ENCODE measurements at places on chromosomes 4 and X.

DNA sequence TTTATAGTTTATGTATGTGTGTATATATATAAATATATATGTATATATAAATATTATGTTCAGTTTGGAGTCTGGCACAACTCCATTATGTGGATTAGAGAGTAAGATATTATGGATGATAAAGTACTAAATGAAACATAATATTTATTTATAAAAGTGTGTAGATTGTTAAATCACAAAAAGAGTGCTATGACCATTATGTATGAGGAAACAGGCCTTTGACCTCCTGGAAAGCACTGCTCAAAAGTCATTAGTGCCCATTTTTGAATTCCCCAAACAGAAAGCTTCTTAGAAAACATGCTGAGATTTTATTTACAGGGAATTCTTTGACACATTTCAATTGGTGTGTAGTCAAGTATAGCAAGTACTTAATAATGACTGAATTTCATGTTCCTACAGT is 391.2 kb downstream of the UNC5C start:
- no peak for DNase-seq

GRCh38 chr4:39502019-39502663 is 25.1 kb downstream of the UGDH start:
- no peak for DNase-seq

DNA sequence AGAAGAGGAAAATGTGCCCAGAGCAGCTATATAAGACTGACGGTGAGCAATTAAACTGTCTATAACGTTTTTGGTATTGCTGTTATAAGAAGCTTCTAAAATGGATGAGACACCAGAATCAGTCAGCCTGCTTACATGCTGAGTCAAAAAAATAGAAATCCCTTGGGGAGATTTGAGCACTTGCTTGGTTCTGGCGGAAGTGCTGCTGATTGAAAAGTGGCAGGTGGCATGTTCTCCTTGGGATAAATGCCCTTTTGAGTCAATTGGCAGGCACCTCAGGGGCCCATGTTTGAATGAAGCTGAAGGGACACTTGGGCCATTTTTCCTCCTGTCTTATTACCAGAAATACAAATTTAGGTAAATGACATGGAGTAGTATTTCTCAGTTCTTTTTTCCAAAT is 148.7 kb downstream of the PTCHD1 start:
- no peak for DNase-seq

DNA sequence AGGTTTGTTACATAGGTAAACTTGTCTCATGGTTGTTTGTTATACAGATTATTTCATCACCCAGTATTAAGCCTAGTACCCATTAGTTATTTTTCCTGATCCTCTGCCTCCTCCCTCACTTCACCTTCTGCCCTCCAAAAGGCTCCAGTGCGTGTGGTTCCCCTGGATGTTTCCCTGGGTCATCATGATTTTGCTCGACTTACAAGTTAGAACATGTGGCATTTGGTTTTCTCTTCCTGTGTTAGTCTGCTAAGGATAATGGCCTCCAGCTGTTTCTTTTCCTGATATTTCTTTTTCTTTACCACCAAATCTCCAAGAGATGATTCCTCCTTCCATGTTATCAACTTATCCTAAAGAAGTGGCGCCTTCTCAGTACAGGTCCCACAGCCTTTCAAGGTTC is 543.1 kb upstream of the ADGRL3 start:
- DNase-seq, result no peak
